ENCODE measurements at places on chromosomes 3 and 15. TPM values are rescaled to one million over a fixed set of nuclear protein-coding genes. Genes with fewer than 3 reads are reported as not detected.

Gene MEIS2
- total RNA-seq = 44.7 TPM

Gene MNS1
- 1.1 TPM for total RNA-seq

DNA sequence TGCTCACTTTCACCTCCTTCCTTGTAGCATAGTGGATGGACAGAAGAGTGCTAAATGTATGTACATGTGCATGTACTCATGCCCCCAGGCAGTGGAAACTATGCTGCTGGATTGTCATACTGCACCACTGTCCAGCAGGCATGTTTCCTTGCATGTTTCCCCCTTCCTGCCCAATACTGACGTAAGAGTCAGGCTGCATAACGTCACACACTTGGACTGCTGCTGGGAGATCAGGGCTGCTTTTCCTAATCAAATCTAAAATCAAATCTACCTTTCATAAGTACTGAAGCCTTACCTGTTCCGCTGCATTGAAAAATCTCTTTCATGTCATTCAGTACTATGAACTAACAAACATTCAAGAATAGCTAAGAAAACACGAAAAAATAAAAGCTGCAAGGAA, 67.9 kb upstream of the ROBO1 start:
- no peak for DNase-seq
- no peaks in the 10 kb centered on the region for H3K4me1 ChIP-seq
- H3K4me3 ChIP-seq = no peak overlapping the region
- no peaks in the 10 kb centered on the region for H3K36me3 ChIP-seq
- no peaks in the 10 kb centered on the region for H3K27me3 ChIP-seq

GRCh38 chr15:84715441-84716035, 401 bp downstream of the SEC11A start:
- H3K27me3 ChIP-seq = no peaks in the 10 kb centered on the region
- peak overlapping the region; percentile 94 for H3K4me3 ChIP-seq
- peak overlapping the region; percentile 92 for H3K27ac ChIP-seq
- H3K36me3 ChIP-seq = peaks cover 8% of the 10 kb centered on the region
- peak; percentile 13 for DNase-seq
- H3K4me1 ChIP-seq = peaks cover 29% of the 10 kb centered on the region

GRCh38 chr3:54853573-54854404, 74.1 kb downstream of the LRTM1 start:
- H3K4me3 ChIP-seq = no peak overlapping the region
- no peaks in the 10 kb centered on the region for H3K36me3 ChIP-seq
- peak; percentile 38 for DNase-seq
- H3K27ac ChIP-seq = peak overlapping the region; percentile 39
- peaks cover 44% of the 10 kb centered on the region for H3K4me1 ChIP-seq
- peaks cover 15% of the 10 kb centered on the region for H3K27me3 ChIP-seq

All from HFFc6 (cell line).